ENCODE measurements at places on chromosomes 2 and 18. TPM values are rescaled to one million over a fixed set of nuclear protein-coding genes. Genes with fewer than 3 reads are reported as not detected.

GRCh38 chr2:226544596-226545210, 254.9 kb downstream of the IRS1 start:
- H3K36me3 ChIP-seq = no peaks in the 10 kb centered on the region
- H3K27me3 ChIP-seq = no peaks in the 10 kb centered on the region
- H3K4me1 ChIP-seq = peaks cover 7% of the 10 kb centered on the region
- no peak for DNase-seq

Gene ANKRD30BL
- 2.2 TPM for total RNA-seq

Gene TEX44
- not detected for total RNA-seq

GRCh38 chr2:88181511-88181910, 11.4 kb downstream of the THNSL2 start:
- H3K4me1 ChIP-seq = no peaks in the 10 kb centered on the region
- H3K27me3 ChIP-seq = peaks cover 24% of the 10 kb centered on the region
- H3K27ac ChIP-seq = no peak overlapping the region
- H3K4me3 ChIP-seq = no peak overlapping the region

DNA sequence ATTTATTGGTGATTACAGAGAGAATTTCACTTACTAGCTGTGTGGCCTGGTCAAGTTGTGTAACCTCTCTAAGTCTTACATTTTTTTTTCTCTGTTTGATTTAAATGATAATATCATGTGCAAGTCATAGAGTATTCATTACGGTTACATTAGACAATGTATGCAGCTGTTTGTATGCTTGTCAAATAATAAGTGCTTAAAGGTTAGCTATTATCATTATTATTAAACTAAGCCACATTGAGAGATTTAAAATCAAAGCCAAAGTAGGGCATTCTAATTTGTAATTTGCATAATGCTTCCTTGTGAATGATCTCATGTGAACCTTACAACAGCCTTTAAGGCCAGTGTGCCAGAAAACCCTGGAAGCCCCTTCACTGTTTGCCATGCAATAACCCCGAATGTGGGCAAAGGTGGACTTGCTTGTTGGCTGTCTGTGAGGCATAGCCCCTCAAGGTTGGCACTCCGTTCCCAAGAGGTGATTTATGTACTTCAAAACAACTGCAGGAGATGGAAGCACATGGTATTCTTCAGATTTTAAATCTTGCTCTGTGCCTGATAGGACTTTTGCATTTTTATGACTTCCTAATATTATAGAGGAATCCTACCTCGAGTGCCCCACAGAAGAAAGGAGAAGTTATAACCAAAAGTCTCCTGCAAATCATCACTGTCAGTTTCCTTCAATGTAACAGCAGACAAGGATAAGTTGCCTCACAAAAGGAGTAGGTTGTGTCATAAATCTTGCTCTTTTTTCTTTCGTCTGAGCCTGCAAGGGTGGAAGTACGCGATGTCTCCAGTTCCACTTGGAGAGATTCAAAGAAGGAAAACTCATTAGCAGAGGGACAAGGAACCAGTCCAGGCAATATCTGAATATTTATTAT, 272.0 kb downstream of the TGIF1 start:
- H3K4me3 ChIP-seq = peak overlapping the region; percentile 2
- peak overlapping the region; percentile 88 for H3K27ac ChIP-seq
- H3K4me1 ChIP-seq = peaks cover 64% of the 10 kb centered on the region
- H3K27me3 ChIP-seq = no peaks in the 10 kb centered on the region

DNA sequence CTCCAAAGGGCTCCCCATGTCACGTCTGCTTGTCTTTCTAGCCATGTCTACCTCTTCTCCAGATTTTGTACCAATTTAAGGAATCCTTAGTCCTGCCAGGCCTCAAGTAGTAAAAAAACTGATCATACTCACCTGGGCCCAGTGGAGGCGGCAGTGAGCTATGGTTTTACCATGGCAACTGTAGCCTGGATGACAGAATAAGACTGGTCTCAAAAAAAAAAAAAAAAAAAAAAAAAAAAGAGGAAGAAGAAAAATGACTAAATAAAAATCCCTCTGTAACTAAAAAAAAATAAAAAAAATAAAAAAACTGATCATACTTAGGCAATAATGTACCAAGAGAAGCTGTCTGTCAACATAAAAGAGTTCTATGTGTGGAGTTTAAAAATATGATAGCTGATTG, 221.6 kb downstream of the NR4A2 start:
- no peaks in the 10 kb centered on the region for H3K27me3 ChIP-seq
- no peaks in the 10 kb centered on the region for H3K36me3 ChIP-seq
- DNase-seq = peak; percentile 21
- H3K4me1 ChIP-seq = no peaks in the 10 kb centered on the region

DNA sequence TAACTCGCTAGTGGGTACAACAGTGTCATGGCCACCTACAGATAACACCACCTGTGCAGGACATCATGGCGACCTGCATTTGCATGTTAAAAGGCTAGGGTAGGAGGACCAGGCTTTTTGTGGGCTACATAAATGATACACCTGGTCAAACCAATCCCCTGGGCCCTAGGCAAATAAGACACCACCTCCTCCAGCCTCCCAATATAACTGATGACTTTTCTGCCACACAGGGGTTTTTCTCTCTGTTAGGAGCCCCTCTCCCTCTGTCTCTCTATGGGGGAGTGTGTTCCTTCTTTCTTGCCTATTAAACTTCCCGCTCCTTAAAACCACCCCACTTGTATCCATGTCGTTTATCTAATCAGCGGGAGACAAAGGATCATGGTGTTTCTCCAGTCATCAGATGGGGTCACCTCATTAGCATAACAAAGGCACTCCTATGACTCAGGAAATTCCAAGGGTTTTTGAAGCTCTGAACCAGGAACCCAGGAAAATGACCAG, 10.8 kb upstream of the BUB1 start:
- H3K27ac ChIP-seq = no peak overlapping the region
- H3K4me3 ChIP-seq = no peak overlapping the region
- H3K4me1 ChIP-seq = peaks cover 4% of the 10 kb centered on the region

Gene SMIM21
- not detected for total RNA-seq

GRCh38 chr2:68467077-68467960, at the start of the genes APLF and FBXO48:
TSS of gene APLF (plus strand) at chr2:68467585. CDS start at chr2:68467732, 147 bp downstream.
TSS of gene FBXO48 (minus strand) at chr2:68467294. CDS start at chr2:68465145, 2,149 bp downstream.
- peak within 1 kb of the TSS; percentile 85 for H3K27ac ChIP-seq
- peaks cover 14% of the 10 kb centered on the region for H3K4me1 ChIP-seq
- DNase-seq = peak; percentile 100
- H3K36me3 ChIP-seq = no peaks in the 10 kb centered on the region
- peak within 1 kb of the TSS; percentile 88 for H3K4me3 ChIP-seq
- H3K27me3 ChIP-seq = no peaks in the 10 kb centered on the region

Gene KIF5C
- 0.74 TPM for total RNA-seq

DNA sequence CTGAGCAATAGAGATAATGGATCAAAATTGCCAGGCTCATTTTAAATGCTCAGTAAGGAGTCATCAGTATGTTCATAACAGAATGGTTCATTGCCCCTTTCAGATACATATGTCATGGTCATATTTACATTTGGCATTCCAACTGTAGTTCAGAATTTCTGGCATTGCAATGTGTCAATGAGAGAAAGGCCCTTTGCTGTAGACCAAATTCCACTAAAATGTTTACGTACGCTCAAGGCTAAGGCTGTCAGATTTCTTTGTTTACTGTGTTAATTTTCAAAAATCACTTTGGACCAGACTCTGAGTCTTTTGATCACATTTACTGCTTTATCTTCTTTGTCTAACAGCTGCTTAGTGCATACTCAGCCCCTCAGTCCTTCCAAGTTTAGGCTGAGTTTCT, 213.5 kb downstream of the PIK3C3 start:
- H3K36me3 ChIP-seq = no peaks in the 10 kb centered on the region
- no peak for DNase-seq
- H3K4me1 ChIP-seq = no peaks in the 10 kb centered on the region
- no peak overlapping the region for H3K27ac ChIP-seq
- H3K4me3 ChIP-seq = no peak overlapping the region
